Uterine smooth muscle cell (primary cell): ENCODE measurements at places on chromosomes 5 and 9. TPM values are rescaled to one million over a fixed set of nuclear protein-coding genes. Genes with fewer than 3 reads are reported as not detected.

Gene SLC36A2
- total RNA-seq, result not detected in 2 replicates

Gene TEK
- total RNA-seq, result 3.1 and 3.6 TPM in 2 replicates

Gene SVEP1
- 11.1 and 42.2 TPM in 2 replicates for total RNA-seq

Gene GIN1
- 7.9 and 10.5 TPM in 2 replicates for total RNA-seq

Gene NR2F1-AS1
- 20.1 and 21.0 TPM in 2 replicates for total RNA-seq

Gene LPAR1
- 103 and 147 TPM in 2 replicates for total RNA-seq
